ENCODE measurements at places on chromosomes 6 and 20.

DNA sequence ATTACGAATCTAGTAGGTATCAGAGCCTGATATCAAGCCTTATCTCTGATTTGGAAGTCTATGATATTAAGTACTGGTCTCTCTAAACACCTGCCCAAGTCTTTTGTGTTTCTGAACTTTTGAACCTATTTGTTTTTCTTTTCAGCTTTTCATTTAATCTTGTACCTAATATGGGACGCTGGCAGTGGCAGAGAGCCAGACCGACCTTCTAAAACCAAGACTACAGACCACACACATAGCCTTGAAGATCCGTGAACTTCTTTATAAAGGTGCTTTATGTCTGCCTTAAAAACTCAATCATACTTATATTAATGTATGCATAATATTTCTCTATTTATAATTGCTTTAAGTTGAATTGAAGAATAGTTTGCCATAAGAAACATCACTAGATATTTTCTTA, 12.6 kb upstream of the PTCHD4 start:
- no peak for DNase-seq

DNA sequence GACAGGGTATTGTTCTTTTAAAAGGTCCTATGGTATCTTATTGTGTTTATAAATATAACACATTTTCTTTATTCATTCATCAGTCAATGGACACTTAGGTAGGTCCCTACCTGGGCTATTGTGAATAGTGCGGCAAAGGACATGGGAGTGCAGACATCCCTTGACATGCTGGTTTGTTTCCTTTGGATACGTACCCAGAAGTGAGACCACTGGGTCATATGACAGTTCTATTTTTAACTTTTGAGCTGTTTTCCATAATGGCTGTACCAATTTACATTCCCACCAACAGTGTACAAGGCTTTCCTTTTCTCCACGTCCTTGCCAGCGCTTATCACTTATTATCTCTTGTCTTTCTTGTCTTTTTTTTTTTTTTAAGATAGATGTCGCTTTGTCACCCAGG, 627.5 kb downstream of the PRKN start:
- DNase-seq: no peak

DNA sequence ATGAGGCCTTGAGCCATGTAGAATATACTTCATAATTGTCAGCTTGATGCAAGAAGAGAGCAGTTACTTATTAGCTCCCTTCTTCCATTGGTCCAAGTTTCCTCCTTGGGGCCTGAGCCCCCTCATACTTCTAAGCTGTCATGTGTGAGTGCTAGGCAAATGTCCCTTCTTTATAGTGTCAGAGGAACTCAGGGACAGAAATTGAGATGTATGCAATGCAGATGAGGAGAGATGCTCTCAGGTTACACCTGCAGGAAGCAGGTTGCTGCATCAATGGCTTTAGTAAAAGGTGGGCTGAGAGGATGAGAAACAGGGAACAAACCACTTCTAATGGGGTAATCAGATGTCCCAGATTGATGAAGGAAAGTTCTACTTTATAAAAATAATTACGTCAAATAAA, 6.7 kb upstream of the PDSS2 start:
- no peak for DNase-seq

- DNase-seq: no peak
Measured at GRCh38 chr20:59082981-59083380, 40.4 kb upstream of the PRELID3B start.

DNA sequence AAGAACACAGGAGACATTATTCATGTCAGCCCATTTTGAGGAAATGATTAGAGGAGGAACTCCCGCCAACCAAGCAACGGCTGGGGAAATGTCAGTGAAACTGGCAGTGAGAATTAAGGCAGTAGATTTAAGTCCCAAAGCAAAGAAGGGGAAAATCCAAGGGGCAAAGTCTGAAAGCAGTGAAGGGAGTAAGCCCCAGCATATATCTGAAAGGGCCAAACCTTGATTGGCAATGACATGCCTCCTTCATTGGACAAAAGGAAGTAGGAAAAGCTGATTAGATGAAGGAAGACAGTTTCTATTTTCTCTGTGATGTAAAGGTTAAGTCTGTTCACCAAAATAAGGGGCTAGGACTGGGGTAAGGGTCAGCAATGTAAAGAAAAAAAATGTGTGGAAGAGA, 190.3 kb downstream of the RNF144B start:
- DNase-seq: no peak

- no peak for DNase-seq
Measured at GRCh38 chr20:63325021-63325471, 32.1 kb downstream of the COL20A1 start.

DNA sequence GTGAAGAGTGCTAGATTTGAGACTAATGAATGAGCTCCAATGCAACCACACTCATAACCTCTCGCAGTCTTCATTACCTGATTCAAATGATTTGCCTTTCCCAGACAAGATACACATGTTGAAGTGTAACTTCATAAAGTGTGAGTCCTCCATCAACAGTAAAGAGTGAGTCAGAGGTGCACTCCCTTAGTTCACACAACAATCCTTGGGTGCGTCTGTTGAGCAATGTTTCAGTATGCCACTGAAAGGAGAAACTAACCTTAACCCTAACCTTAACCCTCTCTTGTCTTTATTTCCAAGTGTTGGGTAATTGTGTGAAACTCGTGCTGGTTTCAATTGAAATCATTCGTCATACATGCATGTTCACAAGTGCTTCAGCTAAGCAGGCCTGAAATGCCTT, 21.0 kb upstream of the RIN2 start:
- DNase-seq: no peak

- DNase-seq: no peak
Measured at GRCh38 chr6:28618898-28619555, 93.3 kb downstream of the GPX5 start.

DNA sequence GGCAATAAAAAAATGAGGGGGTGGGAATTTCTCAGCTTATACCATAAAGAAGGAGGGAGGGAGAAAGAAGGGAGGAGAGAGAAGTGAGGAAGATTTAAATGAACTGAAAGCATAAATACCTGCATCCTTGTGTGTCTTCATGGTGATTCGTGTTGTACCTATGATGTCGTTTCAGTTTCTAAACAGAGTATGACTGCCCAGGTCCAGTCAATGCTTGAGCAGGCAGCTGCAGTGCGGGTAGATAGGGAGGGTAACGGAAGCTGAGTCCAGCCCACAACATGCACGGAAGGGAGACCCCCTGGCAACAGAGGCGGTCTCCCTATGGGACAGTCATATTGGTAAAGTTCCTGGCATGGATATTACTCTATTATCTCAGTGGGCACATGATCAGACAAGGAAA, 184.5 kb downstream of the KIF16B start:
- DNase-seq: no peak

GRCh38 chr6:2959909-2960719, 11.3 kb downstream of the SERPINB6 start:
- DNase-seq: no peak
